Left renal pelvis (tissue), 4 donors: ENCODE measurements at places on chromosomes 3 and 15. TPM values are rescaled to one million over a fixed set of nuclear protein-coding genes. Genes with fewer than 3 reads are reported as not detected.

Gene LDHAL6B
- 0.32 TPM for polyA plus RNA-seq

Gene CD96
- 0.82 TPM for polyA plus RNA-seq

Gene SLC22A14
- 0.78 TPM for polyA plus RNA-seq

Gene PROS1
- 52.4 TPM for polyA plus RNA-seq

Gene DZIP1L
- 17.0 TPM for polyA plus RNA-seq

Gene DNAJB8
- not detected for polyA plus RNA-seq

Gene RPUSD2
- 10.9 TPM for polyA plus RNA-seq

Gene A4GNT
- polyA plus RNA-seq, result 0.12 TPM

Gene NCKIPSD
- polyA plus RNA-seq, result 23.1 TPM

Gene MBD4
- 48.2 TPM for polyA plus RNA-seq

Gene ST8SIA2
- polyA plus RNA-seq, result 5.7 TPM

Gene TMEM45A
- 44.0 TPM for polyA plus RNA-seq

Gene SAMMSON
- polyA plus RNA-seq, result not detected

Gene PXK
- 30.6 TPM for polyA plus RNA-seq

Gene NAALADL2
- 13.6 TPM for polyA plus RNA-seq

Gene RMDN3
- 45.6 TPM for polyA plus RNA-seq

Gene ADGRG7
- polyA plus RNA-seq, result not detected

Gene ADAMTS17
- 2.0 TPM for polyA plus RNA-seq

Gene PHC3
- polyA plus RNA-seq, result 28.8 TPM

Gene ARRDC4
- 25.9 TPM for polyA plus RNA-seq

Gene ROBO2
- polyA plus RNA-seq, result 84.3 TPM

Gene ADAMTS9
- polyA plus RNA-seq, result 148 TPM
